Testis (tissue), 5 donors: ENCODE measurements at places on chromosomes 3 and 15. TPM values are rescaled to one million over a fixed set of nuclear protein-coding genes. Genes with fewer than 3 reads are reported as not detected.

PSMD6 gene
- polyA plus RNA-seq: 249 TPM

CDC25A gene
- 29.3 TPM for polyA plus RNA-seq

PRICKLE2 gene
- polyA plus RNA-seq: 5.5 TPM

SLC4A7 gene
- polyA plus RNA-seq: 17.7 TPM

DMXL2 gene
- polyA plus RNA-seq: 54.5 TPM

TRIM71 gene
- polyA plus RNA-seq: 9.9 TPM

SKOR1 gene
- polyA plus RNA-seq: 1.3 TPM

ADAMTSL3 gene
- 8.6 TPM for polyA plus RNA-seq

ASB14 gene
- polyA plus RNA-seq: not detected

GPR62 gene
- polyA plus RNA-seq: 0.18 TPM

TARS3 gene
- 10.3 TPM for polyA plus RNA-seq

ANKUB1 gene
- 2.5 TPM for polyA plus RNA-seq

CLRN1 gene
- 0.38 TPM for polyA plus RNA-seq

LIPH gene
- polyA plus RNA-seq: 4.2 TPM

PHLDB2 gene
- 12.3 TPM for polyA plus RNA-seq

SYNPR gene
- polyA plus RNA-seq: not detected

TMEM45A gene
- polyA plus RNA-seq: 56.0 TPM

SLC22A14 gene
- 11.9 TPM for polyA plus RNA-seq

CPNE9 gene
- 1.3 TPM for polyA plus RNA-seq

WDR93 gene
- polyA plus RNA-seq: 31.9 TPM

ADAMTS7 gene
- 5.7 TPM for polyA plus RNA-seq

GAP43 gene
- polyA plus RNA-seq: 0.62 TPM

IQCF6 gene
- 30.4 TPM for polyA plus RNA-seq

GOLGA8G gene
- polyA plus RNA-seq: 28.8 TPM

HTR3E gene
- not detected for polyA plus RNA-seq

SLC28A1 gene
- 0.26 TPM for polyA plus RNA-seq

HCLS1 gene
- 15.6 TPM for polyA plus RNA-seq

GOLGA8Q gene
- 10.4 TPM for polyA plus RNA-seq

GOLGA6A gene
- polyA plus RNA-seq: 24.6 TPM

ADCY5 gene
- 16.5 TPM for polyA plus RNA-seq

OR5H1 gene
- polyA plus RNA-seq: not detected

TRPM1 gene
- polyA plus RNA-seq: 4.4 TPM

KIF9 gene
- polyA plus RNA-seq: 115 TPM

CELF6 gene
- polyA plus RNA-seq: 10.1 TPM

ADGRG7 gene
- not detected for polyA plus RNA-seq

DNAH1 gene
- polyA plus RNA-seq: 50.4 TPM

C3orf20 gene
- 16.5 TPM for polyA plus RNA-seq

SCAANT1 gene
- 4.4 TPM for polyA plus RNA-seq

AGBL1 gene
- polyA plus RNA-seq: 0.70 TPM

PIF1 gene
- polyA plus RNA-seq: 3.4 TPM

TIMP4 gene
- polyA plus RNA-seq: 0.95 TPM

MEGF11 gene
- 18.7 TPM for polyA plus RNA-seq

ZIC1 gene
- 1.4 TPM for polyA plus RNA-seq

TUSC7 gene
- 24.0 TPM for polyA plus RNA-seq

SLC51B gene
- polyA plus RNA-seq: 13.6 TPM

CIB2 gene
- polyA plus RNA-seq: 43.6 TPM

CIDEC gene
- polyA plus RNA-seq: 2.9 TPM

MUSTN1 gene
- 21.7 TPM for polyA plus RNA-seq

TNFSF10 gene
- polyA plus RNA-seq: 10.0 TPM
